Foreskin fibroblast (primary cell): ENCODE measurements at places on chromosomes 16 and 17.

DNA sequence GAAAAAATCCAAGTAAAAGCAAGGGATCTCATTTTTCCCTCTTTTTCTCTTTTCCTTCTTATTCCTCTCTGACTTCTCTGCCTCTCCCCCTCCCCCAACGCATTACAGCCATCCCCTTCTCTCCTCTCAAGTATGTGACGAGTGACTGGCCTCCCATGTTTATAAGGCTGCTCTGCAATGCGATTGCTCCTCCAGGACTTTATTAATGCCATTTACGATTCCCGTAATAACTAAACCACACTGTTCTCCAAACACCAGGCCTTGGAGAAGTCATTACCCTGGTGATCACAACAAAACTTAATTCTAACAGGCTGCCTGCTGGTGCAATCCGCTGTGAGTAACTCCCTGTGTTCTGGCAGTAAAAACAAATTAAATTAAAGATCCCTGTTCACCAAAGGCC lies 88.8 kb downstream of the HS3ST3B1 start:
- DNase-seq: no peak

GRCh38 chr17:10162096-10162495 lies 36.3 kb downstream of the GAS7 start:
- DNase-seq: no peak

DNA sequence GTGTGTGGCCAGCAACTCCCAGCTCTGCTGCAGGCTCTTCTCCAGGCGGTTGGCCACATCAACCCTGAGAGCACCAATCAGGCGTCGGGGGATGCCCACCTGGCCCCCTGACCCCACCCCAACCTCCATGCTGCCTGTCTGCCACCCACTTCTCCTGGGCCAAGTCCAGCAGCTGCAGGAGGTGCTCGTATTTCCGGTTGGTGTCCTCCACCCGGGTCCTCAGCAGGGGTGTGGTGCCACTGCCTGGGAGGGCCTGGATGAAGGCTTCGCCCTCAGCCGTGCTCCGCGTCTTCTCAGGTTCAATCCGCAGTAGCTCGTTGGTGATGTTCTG lies 44.6 kb downstream of the UBN1 start:
- DNase-seq: peak; percentile 46

DNA sequence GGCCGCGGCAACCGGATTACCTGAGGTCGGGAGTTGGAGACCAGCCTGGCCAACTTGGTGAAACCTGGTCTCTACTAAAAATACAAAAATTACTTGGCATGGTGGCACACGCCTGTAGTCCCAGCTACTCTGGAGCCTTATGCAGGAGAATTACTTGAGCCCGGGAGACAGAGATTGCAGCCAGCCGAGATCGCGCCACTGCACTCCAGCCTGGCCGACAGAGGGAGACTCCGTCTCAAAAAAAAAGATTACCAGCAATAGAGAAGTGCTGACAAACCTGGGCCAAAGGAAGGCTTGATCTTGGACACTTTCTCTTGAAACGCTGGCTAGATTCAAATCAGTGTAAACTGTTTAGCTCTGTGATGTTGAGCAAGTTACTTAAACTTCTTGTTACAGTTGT lies 4.3 kb downstream of the MT1H start:
- DNase-seq: no peak

GRCh38 chr17:17947966-17948365 lies 24.2 kb downstream of the TOM1L2 start:
- DNase-seq: peak; percentile 34

- peak; percentile 53 for DNase-seq
Observed at GRCh38 chr16:71479420-71479819, 9.7 kb downstream of the ZNF19 start.

DNA sequence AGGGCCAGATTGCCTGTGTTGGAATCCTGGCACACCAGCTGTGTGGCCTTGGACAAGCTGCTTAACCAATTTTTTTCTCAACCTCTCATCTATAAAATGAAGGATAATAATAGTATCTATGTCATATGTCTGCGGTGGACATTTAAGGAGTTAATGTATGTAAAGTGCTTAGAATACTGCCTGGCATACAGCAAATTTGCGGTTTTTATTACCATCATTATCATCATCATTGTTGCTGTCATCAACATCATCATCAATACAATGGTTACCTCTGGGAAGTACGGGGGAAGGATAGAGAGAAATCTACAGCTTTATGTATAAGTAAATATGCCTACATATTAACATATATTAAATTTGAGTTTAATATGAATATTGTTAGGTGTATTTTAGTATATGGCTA lies 37.1 kb upstream of the COX10 start:
- DNase-seq: no peak

DNA sequence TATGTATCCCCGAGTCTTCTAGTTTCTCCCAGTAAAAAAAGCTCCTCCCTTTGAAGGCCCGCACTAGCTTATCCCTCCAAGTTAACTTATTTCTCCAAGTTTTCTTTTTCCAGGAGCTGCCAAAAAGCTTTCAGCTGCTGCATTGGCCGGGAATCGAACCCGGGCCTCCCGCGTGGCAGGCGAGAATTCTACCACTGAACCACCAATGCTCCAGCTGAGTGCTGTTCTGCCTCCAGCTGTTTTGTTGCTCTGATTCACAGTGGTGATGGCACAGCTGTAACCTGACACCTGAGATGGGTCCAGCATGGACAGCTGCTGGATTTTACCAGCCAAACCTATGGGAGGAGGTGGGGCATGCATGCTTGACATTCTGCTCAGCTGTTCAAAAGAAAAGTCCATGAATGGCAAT lies 22.1 kb downstream of the VAC14 start:
- peak; percentile 85 for DNase-seq

DNA sequence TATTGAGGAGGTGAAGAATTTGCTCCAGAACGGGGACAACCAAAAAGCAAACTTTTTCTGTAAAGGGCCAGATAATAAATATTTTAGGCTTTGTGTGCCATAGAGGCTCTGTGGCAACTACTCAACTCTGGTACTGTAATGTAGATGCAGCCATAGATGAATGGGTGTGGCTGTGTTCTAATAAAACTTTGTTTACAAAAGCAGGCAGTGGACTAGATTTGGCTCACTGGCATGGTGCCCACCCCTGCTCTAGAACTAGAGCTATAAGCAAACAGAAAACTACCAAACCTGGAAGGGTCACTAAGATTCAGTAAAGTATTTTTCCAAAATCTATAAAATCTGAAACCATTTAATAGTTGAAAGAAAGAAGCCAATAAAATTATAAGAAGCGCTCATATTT lies 24.6 kb upstream of the SMURF2 start:
- no peak for DNase-seq

- peak; percentile 37 for DNase-seq
Observed at GRCh38 chr16:83992624-83993023, 24.6 kb downstream of the NECAB2 start.
